ENCODE measurements at places on chromosomes 3 and 15.

DNA sequence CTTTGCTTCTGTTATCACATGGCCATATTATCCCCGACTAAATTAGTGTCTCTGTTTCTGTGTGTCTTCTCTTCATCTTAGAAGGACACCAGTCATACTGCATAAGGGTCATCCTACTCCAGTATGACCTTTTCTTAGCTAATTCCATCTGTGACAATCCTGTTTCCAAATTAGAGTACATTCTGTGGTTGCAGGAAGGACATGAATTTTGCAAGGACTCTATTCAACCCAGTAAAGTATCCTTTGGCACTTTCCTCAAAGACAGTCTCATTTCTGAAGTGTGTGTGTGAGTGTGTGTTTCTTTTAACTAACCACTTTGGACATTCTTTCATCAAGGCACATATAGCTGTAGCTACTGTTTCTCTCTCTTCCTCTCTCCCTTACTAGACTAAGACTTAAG is 15.2 kb upstream of the MME start:
- DNase-seq, result peak; percentile 48

DNA sequence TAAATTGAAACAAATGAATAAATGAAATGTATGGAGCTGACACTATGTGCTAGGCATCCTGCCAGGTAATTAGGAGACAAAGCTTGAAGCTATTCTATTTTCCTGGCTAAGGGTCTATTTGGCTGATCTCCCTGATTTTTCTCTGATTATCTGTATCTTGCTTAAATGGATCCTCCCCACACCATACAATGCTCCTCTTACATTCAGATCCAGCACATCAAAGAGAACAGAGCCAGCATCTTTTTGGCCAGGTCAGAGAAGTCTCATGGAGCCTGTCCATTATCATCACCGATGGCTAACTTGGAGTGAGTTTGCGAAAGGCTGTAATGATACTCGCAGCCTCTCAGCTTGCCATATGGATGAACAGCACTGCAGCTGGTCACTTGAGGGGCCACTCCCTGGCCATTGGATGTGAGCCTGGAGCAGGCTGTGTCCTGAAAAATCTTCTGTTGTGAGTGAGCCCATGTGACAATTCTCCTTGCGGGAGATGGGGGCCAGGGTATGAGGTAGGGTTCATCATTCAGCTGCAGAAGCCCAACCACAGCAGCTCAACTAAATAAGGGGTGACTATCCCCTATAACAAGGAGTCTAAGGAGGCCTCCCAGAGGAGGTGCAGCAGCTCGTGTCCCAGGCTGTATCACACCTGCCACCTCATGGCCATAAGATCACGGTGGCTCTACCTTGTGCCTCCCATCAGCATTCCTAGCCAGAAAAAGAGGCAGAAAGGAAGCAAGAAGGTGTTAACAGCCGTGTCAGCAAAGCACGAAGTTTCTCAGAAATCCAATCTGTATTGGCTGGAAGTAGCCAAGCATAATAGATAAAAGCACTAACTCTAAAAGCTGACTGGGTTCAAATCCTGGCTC is 69.3 kb upstream of the ST8SIA2 start:
- DNase-seq, result no peak

DNA sequence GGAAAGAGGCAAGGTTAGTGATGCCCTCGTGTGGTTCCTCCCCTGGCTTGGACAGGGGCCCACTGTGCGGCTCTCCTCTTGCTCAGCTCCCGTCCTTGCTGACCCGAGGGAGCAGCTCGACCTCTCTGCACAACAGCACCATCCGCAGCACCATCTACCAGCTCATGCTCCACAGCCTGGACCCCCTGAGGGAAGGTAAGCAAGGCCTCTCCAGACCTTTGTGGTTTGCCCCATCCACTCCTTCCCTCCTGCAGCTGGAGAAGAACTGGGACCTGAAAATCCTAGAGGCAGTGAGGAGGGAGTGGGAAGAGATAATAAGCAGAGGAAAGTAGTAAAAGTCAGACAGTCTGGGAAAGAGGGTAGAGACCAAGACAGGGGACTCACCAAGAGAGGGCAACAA is 17.8 kb downstream of the SLC24A1 start:
- no peak for DNase-seq

GRCh38 chr3:18870642-18871041 is 277.7 kb upstream of the KCNH8 start:
- no peak for DNase-seq

- DNase-seq, result peak; percentile 81
These were observed at the start of gene USP13 for GRCh38 chr3:179652447-179653095. Gene USP13, plus strand, starts transcription at chr3:179653040. Its CDS starts 186 bp downstream, at chr3:179653226.

DNA sequence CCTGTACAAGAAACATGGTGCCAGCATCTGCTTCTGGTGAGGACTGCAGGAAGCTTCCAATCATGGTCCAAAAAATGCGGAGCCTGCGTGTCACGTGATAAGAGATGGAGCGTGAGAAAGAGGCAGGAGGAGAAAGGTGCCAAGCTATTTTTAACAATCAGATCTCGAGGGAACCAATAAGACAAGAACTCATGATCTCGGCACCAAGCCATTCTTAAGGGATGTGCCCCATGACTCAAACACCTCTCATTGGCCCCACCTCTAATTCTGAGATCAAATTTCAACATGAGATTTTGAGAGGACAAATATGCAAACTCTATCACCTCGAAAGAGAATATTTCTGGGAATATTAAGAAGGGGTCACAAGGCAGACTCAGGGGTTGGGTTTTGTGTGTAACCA is 107.2 kb downstream of the PYDC2 start:
- no peak for DNase-seq

- no peak for DNase-seq
These were observed 88.1 kb downstream of the ADAMTS17 start for GRCh38 chr15:100253640-100254039.

- peak; percentile 45 for DNase-seq
These were observed 6.3 kb downstream of the INAFM2 start for GRCh38 chr15:40329804-40330203.
